CD4-positive, alpha-beta T cell treated with Interleukin-1 beta for 1 hour (primary cell): ENCODE measurements at places on chromosomes 7 and 10.

GRCh38 chr7:75915416-75916156 is 631 bp downstream of the POR start:
- peak; percentile 15 for DNase-seq

DNA sequence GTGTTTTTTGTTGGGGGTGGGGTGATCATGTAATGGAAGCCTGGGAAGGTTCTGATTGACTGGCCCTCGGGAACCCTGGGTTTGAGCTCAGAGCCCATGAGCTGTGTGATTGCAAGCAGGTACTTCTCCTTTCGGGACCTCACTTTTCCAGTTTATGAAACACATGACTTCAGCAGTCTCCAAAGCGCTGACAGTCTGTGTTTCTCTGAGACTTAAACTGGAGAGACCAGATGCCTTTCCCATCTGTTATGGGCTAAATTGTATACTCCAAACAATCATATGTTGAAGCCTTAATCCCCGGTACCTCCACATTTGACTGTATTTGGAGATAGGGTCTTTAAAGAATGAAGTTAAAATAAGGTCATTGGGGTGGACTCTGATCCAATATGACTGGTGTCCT is 493.6 kb downstream of the GALNT17 start:
- no peak for DNase-seq

DNA sequence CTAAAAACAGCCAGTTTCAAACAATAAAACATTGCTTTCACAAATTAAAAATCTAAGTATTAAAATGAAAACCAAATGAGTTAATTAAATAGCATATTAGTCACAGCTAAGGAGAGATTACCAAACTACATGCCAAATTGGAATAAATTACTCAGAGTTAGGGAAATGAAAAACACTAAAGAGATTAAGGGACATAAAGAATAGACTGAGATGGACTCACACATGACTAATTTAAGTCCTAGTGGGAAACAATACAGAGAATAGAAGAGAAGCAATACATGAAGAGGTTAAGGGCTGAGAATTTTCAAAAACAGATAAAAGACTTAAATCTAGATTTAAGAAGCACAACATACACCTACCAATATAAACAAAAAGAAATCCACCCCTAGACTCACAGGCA is 110.6 kb downstream of the ZFAND4 start:
- no peak for DNase-seq

DNA sequence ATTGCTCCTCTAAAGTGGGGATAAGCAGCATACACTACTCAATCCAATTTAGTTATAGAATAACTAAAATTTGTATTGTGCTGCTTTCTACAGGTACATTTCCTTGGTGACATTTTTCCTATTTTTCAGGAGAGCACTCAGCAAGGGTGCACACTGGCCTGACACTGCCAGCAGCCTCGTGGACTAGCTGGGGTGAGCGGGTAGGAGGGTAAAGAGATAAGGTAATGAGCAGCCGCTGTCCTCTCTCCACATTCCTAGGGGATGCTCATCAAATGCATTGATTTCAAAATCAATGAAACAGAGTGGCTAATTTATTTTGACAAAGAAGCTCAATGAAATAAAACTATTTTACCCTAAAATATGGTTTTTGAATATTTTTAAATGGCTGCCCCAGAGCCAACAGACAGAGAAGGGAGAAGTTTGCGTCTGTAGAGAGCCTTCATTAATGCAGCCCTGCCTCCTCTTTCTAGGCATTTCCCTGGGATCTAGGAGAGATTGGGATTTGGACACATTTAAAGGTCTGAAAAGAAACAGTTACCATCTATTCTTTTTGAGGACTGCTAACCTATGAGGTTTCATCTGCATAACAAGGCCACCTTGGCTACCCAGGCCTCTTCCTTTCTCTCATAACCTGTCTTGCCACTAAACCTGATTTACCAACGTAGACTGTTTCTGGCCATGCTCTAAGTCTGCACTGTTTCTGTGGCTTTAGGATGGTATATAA is 561.0 kb downstream of the IPMK start:
- no peak for DNase-seq

- DNase-seq, result no peak
Observed at GRCh38 chr7:108308903-108309302, 147.3 kb downstream of the NRCAM start.

GRCh38 chr10:120989996-120990598 is 138.9 kb downstream of the WDR11 start:
- DNase-seq, result no peak

GRCh38 chr7:72781161-72781560 is 46.8 kb downstream of the TYW1B start:
- no peak for DNase-seq

DNA sequence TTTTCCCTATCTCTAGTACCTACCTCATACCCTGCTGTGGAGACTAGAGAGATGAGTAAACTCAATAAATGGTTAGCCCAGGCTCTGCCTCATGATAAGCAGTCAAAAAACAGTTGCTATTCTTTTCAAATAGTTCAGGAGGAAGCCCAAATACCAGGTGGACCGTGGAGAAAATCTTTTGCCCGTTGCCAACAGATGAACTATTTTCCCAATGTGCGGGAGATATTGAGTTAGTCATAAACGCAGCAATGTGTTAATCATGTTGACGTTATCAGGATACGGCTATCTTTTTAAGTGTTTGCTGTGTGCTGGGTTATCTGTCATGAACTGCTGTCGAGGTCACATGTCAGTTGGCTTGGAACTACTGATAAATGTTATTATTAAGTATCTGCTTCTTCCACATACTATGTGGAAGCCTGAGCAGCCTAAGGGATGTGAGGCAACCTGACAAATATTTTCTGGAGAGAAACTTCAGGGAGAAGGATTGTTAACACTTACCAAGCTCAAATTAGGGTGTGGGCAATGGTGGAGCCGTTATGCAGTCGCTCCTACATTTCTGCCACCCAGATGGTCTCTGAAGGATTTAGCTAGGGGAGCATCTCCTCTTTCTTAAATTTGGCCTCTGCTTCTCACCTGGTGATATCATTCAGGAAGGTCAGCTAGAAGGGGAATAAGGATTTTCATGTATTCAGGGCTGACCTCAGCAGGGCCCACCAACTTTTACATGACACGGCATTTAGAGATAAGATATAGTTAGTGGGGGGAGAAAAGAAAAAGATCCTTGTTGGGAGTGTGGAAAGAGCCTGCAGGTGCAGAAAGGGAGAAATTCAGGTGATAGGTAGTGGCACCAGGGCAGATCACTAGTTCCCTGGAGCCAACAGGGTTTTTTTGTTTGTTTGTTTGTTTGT is 33.5 kb upstream of the SLC26A3 start:
- no peak for DNase-seq

GRCh38 chr10:90136731-90137316 is 435.4 kb downstream of the KIF20B start:
- DNase-seq, result no peak

GRCh38 chr10:57917019-57917418 is 350.7 kb downstream of the IPMK start:
- no peak for DNase-seq

DNA sequence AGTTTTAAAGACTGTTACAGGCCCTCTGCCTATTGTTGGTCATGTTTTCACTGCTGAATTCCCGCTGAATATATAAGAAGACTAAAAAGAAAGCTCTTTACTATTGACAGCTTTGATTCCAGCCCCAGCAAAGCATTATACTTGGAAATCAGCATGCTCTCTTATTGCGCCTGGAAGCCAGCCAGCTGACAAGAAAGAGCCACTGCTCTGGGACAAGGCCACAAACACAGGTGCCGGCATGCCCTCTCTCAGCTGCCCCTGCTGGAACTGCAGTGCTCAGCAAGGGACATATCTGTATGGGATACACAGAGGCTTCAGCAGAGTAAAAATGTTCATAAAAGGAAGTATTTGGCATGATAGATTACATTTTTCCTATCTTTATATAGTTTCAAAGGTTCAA is 523.9 kb downstream of the ADRA2A start:
- DNase-seq, result no peak

DNA sequence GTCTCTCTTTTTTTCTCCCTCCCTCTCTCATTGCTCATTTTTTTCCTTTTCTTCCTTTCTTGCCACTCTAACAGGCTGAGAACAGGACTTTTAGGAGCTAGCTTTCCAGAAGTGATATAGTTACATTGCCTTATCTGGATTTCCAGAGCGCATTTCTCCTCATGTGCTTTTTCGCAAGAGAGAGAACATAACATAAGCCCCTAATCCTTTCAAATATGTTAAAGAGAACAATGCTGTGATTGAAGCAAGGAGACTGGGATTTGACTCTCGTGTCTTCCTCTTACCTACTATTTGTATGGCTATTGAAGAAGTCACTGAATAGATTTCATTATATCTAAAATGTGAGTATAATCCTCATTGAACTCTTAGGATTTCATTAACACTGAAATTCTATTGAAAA is 101.2 kb upstream of the PRPS1L1 start:
- DNase-seq, result no peak

- DNase-seq, result no peak
Observed at GRCh38 chr7:158779061-158780000, 50.0 kb downstream of the ESYT2 start.

GRCh38 chr7:40156988-40157387 is 22.2 kb downstream of the SUGCT start:
- no peak for DNase-seq

- no peak for DNase-seq
Observed at GRCh38 chr7:115549910-115550309, 480.7 kb downstream of the TFEC start.

GRCh38 chr7:150993511-150993910 is 2.7 kb downstream of the NOS3 start:
- DNase-seq, result no peak

DNA sequence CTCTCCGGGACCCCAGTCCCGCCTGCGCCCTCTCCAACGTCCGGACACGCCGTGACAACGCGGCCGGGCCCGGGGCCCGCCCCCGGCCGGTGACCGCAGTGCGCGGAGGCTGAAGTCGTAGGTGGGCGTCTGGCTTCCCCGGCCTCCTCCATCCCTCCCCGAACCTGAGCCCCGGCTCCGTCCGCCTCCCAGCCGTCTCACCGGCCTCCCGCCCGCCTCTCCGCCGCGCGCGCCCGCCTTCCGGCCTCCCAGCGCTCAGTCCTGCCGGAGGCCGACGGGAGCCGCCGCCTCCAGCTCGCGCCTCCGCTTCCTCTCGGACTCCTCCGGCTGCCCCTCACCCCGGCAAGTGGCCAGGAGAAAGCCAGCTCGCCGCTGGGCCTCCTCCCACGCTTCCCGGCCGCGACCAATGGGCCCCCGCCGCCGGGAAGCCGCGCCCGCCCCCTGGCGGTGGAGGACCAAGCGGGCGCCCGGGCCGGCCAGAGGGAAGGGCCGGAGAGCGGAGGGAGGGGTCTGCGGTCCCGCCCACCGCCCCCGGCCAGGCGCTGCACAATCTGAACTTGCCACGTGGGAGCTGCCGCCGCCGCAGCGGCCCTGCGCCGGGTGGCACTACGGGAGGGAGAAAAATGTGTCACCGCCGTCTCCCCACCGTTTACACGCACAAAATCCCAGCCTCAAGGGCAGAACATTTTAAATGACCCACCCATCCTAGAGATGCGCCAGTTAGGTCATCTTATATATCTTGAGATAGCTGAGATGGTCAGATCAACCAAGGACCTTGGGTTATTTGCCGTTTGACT is at the start of gene FAM3C:
TSS of gene FAM3C (minus strand) at position 348 of the 797 bp plus-strand sequence. CDS start 13,339 bp downstream, outside the sequence.
- peak; percentile 87 for DNase-seq

GRCh38 chr7:51025668-51026067 is 243.0 kb upstream of the GRB10 start:
- DNase-seq, result no peak

DNA sequence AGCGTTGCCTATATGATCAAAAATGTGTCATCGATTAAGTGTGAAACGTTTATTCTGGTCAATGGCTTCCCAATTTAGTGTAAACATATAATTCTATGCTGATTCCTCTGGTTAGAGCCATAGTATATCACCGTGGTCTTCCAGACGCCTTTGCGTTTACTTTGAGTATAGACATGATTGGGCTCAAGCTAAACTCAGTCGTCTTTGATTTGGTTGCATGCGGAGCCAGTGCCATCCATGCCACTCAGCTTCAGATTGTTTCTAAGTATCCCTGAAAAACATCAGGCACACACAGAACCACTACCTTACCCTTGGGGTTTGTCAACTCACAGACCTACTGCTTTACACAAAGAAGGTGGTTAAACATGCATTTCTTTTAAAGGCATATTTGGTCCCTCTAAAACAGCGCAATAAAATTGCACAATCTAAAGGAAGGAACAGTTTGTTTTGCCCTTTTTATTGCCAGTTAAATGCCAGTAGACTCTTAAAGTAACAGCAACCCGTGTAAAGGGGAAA is 273.6 kb upstream of the KLF6 start:
- no peak for DNase-seq

DNA sequence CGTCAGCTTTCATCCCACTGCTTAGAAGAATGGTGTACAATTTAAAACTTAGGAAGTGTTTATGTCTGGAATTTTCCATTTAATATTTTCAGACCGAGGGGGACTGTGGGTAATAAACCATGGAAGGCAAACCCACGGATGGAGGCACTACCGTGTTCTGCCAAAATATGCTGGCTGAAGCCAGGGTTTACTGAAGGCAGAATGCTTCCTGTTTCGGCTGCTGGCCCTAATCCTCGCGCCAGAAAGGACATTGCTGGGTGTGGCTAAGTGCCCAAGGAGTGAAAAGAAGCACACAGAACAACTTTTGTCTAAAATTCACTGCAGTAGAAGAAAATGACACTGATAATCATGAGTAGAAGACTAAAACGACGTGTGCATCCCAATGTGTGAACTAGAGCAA is 32.3 kb downstream of the PITRM1 start:
- DNase-seq, result no peak

DNA sequence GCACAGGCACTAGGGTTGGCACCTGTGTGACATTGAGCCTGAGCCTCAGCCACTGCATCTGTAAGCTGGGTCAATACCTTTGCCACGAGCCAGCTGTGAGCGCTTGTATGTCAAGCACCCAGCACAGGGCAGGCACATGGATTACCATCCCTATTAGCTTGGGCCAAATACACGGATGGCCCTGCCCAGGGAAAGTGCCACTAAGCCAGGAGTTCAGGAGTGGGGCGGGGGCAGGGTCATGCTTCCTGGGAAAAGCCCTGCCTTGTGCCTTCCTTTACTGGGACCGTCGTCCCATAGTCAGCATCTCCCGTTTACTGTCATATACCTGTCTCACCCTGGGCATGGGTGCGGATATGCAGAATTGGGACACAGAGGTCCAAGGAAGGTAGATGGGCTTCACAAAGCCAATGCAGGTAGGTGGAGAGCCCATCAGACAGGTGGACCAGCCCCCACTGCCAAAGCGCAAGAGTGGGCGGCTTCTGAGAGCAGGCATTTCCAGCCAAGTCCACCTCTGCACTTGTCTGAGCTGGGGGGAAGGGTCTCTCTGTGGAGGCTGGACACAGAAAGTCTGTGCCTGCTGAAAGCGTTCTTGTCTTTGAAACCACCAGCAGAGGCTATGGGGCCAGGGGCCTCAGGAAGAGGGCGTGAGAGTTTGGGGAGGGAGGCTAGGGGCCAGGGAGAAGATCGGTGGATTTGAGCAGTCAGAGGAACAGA is 72.6 kb downstream of the VWA2 start:
- DNase-seq, result no peak

DNA sequence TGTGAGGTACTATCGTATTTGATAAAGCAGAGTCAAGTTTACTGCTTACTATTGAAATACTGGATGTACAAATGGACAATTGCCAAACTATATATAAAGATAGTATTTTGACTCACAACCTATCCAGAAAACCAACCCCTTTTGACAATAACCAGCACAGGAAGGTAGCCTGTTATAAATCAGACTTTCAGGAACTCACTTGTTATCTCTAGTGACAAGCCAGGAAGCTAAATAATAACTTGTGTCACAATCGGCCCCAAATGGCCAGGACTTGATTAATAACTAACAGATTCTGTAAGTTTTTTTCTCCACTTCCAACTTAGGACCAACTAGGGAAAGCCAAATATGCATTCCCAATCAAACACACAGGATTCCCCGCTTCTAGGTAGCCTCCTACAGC is 38.8 kb upstream of the SLC35G1 start:
- no peak for DNase-seq

GRCh38 chr7:54749200-54749599 is 9.8 kb downstream of the SEC61G start:
- DNase-seq, result no peak
